ENCODE measurements at places on chromosomes 16 and 17.

GRCh38 chr16:66622863-66623262 is 18.4 kb downstream of the CMTM3 start:
- DNase-seq: peak; percentile 15

DNA sequence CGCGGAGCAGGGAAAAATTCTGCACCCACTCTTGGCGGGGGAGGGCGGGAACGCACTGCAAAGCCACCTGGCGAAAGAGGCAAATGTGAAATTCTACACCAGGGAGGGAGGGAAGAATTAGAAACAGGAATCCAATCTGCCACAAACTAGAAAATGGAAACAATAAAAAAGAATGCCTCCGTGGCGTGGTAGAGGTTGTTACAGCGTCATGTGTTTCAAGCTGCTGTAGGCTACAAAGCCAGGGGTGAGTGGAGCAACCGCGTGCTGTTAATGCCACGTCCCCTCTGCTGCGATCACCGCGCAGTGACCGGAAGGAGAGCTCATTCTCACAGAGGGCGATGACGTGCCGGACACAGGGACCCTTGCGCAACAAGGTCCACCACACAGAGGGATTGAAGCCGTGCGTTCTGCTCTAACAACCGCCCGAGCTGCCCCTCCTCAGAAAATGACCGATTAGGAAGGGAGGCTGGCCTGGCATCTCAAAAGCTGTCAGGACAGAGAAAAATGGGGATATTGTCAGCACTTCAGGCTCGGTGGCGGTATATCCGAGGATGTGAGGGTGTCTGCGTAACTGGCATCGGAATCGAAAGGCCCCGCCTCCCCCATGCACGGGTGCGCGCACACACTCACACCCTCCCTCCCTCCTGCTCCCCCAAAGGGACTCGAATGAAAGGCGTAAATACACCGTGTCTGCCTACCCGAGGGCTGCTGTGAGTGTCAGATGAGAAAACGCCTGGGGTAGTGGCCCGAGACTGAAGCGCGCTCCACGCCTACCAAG is 70.8 kb upstream of the TNRC6C start:
- DNase-seq: peak; percentile 18

DNA sequence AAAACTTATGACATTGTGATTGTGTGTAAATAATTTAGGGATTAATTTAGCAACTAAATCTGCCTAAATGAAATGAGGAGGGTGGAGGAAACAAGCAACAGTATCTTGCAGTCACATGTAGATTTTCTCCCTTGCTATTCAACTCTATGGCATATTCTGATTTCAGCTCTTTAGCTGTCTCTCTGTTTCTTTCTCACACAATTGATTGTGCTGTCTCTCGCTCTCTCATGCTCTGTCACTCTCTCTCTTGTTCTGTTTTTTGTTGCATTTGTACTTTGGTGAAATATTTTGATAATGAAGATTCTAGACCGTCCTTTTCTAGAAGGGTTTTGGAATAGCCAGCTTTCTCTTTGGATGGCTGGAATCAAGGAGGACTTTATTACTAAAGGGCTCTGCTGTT is 70.6 kb downstream of the BCAS3 start:
- DNase-seq: no peak

- DNase-seq: no peak
These were observed 172.0 kb upstream of the CHMP6 start for GRCh38 chr17:80819422-80820164.

DNA sequence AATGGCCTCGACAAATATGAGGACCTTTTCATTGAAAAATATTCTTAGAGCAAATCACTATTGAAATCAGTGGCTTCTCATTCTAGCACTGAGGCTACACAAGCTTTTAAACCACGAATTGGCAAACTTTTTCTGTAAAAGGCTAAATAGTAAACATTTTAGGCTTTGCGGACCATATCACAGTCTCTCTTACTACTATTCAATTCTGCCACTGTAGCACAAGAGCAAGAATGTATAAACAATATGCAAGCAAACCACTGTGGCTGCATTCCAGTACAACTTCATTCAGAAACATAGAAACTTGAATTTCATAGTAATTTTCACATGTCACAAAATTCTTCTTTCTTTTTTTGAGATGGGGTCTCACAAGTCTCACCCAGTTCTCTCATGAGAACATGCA is 49.1 kb downstream of the PHLPP2 start:
- no peak for DNase-seq

DNA sequence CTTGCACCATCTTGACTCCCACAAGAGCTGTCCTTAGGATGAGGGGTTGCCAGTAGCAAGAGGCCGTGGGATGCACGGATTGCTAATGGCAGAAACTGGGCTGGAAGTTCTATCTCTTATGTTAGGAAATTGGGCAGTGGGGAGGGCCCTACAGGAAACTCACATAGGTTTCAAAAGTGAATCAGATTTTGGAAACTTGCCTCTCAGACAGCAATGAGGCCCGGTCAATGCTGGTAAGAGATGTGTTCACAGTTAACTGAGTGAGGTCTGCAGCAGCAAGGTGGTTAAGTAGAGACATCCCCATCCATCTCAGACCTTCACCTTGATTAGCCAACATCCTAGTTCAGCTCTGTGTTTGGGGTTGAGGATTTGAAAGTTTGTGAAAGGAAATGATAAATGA is 164.7 kb downstream of the ABCA8 start:
- no peak for DNase-seq

- DNase-seq: no peak
These were observed 13.3 kb downstream of the CNEP1R1 start for GRCh38 chr16:50038286-50038685.

DNA sequence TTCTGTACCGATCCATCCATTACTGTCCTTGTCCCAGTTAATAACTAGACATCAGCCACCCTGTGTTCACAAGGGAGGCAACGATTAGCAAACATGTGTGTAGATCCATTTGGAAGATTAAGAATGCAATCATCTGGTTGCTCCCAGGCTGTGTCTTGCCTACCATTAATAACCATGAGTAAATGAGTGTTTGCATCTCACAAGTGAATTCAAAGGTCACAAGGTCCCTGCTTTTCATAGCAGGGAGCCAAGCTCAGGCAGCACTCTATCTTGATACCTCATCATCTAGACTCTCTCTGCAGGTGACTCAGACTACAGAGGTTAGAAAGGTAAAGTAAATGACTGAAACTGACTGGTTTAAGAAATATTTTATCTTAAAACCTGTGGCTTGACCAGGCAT is 25.3 kb downstream of the VWA3A start:
- no peak for DNase-seq

- DNase-seq: no peak
These were observed 49.6 kb downstream of the GLG1 start for GRCh38 chr16:74557275-74557674.

GRCh38 chr16:11196286-11196828 is 59.6 kb downstream of the SOCS1 start:
- no peak for DNase-seq

GRCh38 chr16:84832488-84833143 is 12.8 kb downstream of the CRISPLD2 start:
- DNase-seq: no peak

DNA sequence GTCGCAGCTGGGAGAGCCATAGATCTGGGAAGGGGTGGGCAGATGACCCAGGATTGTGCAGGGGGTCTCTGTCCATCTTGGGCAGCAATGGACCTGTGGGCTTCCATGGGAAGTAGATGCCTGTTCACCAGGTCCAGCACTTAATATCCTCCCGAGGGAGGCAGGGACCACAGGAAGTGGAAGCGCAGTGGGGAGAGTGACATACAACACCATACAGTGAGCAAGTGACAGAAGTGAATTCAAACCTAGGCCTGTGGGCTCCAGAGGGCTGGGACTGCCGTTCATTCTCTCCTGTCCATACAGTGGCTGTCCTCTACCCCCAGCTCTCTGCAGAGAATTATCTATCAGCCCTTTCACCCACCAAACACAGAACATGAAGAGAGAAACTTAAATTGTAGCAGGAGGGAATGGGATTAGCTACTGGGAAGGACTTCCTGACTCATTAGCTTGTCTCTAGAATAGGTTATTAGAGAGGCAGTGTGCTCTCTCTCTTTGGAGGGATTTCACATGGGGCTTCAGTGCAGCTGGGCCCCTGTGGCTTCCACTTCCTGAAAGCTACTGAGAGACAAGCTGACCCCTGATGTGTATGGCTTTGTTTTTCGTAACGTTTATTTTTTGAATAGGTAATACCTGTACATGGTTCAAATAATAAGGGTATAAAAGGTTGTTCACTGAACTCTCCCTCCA is 13.1 kb upstream of the SEZ6 start:
- no peak for DNase-seq

Measured in NCI-H2029 treated with DMSO at 0.1 percent for 48 hours (cell line).